Fibroblast of pulmonary artery (primary cell): ENCODE measurements at places on chromosomes 7 and 10.

DNA sequence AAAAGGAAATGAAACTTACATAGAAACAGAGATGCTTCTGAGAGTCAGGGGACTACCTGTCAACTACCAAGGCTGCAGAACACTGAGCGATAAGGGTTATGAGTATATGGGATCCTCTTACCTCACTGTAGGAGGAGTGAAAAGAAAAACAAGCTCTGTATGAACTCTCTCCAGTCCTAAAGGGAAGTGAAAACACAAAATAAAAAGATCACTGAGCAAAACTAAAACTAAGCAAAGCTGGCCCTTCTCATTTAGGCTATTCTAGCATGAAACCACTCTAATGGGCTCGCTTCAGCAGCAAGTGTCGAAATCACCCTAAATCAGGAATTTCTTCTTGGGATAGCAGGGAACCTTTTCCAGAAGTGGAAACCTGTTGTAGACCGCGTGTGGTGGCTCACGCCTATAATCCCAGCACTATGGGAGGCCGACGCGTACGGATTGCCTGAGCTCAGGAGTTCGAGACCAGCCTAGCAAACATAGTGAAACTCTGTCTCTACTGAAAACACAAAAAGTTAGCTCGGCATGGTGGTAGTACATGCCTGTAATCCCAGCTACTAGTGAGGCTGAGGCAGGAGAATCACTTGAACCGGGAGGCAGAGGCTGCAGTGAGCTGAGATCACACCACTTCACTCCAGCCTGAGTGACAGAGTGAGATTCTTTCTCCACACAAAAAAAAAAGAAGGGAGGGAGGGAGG is 27.0 kb downstream of the DCLRE1C start:
- DNase-seq, result no peak

GRCh38 chr7:131568970-131569369 is 12.5 kb upstream of the PODXL start:
- DNase-seq, result no peak

DNA sequence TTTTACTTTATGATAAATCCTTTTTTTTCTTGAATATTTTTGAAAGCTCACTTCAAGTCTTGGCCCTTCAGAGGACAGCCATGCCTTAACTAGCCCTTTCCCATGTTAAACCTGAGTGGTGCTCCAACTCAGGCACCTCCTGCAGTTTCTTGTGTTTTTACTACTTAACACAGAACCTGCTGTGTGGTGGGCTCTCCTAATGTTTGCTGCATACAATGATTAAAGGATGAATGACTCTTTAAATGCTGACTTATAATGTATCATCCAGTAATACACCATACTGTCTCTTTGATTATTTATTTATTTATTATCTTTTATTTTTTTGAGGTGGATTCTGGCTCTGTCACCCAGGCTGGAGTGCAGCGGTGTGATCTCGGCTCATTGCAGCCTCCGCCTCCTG is 179.4 kb downstream of the SEMA3E start:
- no peak for DNase-seq

- DNase-seq, result peak; percentile 44
These were observed 126.5 kb downstream of the DOCK4 start for GRCh38 chr7:112079673-112080072.

DNA sequence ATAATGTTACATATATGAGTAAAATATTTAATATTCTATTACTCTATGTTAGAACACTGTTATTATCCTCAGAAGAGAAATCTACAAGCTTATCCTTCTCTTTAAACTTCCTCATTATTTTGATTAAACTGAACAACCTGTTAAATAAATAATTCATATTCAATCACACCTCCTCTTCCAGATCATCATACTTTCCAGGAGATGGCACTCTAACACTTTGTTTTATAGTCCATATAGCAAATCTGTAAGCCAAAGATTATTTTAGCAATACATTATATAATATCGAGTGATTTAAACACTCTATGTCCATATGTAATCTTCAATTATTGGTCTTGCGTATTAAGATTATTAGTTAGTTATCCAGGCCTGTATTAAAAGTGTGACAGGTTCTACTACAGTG is 694.1 kb downstream of the ANKRD7 start:
- peak; percentile 7 for DNase-seq

GRCh38 chr10:34889004-34889869 is 74.1 kb upstream of the PARD3 start:
- no peak for DNase-seq

- no peak for DNase-seq
These were observed 221.2 kb downstream of the CALN1 start for GRCh38 chr7:72190919-72191318.

GRCh38 chr7:134618756-134619530 is 27.7 kb upstream of the BPGM start:
- DNase-seq, result peak; percentile 70

DNA sequence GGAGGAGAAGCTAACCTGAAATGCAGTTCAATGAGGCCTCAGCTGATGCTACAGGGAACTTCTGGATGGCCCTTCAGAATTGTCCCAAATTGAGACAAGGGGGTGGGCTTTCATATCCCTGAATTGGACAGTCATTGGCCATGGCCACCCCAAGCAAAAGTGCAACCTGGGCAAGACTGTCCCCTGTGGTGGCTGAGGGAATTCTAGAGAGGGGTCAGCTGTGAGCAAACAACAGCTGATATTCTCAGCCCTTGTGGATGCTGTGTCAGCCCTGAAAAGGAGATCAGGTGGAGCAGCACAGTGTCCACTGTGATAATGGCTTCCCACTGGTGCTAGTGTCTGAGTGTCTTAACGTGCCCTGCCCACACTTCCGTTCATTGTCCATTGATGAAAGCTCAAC is 76.6 kb downstream of the SLC16A9 start:
- no peak for DNase-seq

GRCh38 chr10:70122742-70123141 is 9.9 kb downstream of the AIFM2 start:
- DNase-seq, result peak; percentile 29
